ENCODE measurements at places on chromosomes 5 and 9.

DNA sequence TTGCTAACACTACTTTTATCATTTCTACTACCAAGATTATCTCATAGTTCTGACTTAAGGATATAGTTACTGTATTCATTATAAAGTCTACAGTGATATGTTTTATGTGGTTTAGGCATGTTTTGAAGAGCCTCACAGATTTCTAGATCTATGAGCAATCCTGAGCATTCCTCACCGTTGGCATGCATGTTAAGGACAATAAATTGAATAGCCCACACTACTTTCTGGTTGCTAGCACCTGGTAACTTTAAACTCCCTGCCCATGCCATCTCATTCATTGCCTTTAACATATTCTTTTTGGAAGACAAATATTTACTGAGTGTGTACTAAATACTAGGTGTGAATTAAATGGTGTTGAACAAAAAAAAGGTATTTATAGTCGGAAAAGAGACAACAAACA lies 868.1 kb upstream of the CDH9 start:
- peak; percentile 9 for DNase-seq

GRCh38 chr5:102663749-102664530 lies 91.2 kb upstream of the PAM start:
- DNase-seq, result peak; percentile 44

DNA sequence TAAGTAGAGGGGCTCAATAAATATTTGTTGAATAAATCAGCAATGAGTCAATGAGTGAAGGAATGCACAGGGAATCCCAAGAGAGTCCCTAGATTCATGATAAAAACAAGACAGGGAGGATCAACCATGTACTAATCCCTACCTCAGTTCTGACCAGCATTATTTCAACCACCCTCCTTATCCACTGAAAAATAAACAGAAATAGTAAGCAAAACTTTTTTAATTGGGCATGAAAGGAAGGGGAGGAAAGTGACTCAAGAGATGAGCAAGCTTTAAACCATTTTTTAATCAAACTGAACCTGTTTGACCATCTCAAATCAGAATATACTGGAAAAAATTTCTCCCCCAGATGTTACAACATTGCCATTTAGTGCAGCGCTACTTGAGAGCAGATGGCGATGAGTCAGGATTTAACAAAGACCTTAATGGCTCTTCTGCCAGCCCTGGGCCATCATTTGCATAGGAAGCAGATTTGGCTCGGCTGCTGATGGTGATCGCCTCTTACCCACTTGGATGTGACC lies 194.8 kb upstream of the SLC30A5 start:
- DNase-seq, result peak; percentile 87

DNA sequence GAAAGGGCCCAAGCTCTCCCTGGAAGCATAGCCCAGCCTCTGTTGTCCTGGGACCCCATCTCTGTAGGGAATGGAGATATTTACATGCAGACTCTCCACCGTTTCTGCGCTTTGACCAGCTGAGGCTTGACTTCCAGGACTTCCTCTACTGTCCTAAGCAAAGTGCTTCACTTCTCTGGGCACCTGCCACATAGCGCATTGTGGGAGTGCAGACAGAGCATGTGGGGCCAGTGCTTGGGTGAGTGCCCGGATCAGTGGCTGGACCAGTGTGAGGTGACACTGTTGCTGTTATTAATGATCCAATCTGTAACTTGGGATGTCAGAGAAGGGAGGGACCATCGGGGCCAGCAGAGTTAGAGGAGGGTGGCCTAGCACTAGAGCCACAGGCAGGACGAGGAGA lies 10.5 kb downstream of the CXCL14 start:
- no peak for DNase-seq

DNA sequence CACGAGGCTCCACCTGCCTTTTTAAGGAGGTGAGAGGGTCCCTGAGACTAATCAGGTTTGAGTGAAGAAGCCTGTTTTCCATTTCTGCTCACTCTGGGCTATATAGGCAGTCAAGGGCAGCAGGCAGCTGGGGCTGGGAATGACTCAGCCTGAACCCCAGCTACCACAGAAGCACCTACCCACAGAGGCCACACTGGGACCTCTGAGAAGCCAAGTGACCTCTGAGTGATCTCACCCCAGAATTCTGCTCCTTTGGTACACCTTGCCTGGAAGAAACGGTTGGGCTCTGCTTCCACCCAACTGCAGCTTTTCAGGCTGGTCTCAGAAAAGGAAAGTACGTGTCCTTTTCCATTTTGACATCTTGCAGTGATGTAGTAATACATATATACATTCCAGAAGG lies 6.8 kb downstream of the FAM219A start:
- peak; percentile 90 for DNase-seq

- DNase-seq, result peak; percentile 66
These were observed 71.2 kb upstream of the CNTLN start for GRCh38 chr9:17063535-17064135.

DNA sequence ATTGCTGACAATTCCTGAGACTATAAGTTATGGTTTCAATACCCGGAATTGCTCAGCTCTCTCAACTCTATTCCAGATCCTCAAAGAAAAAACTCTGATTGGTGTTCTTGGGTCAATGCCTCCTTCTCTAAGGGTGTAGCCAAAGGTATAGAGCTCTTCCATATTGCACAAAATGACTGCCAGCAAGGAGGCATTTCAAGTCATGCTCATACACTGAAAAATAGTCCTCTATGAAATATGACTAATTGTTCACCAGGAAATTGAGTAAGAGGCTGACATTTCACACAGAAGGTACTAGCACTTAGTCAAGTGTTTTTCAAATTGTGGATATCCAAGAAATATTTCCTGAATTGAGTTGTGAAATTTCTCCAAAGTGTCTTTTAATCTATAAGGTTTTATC lies 111.1 kb upstream of the KLF9 start:
- peak; percentile 18 for DNase-seq

DNA sequence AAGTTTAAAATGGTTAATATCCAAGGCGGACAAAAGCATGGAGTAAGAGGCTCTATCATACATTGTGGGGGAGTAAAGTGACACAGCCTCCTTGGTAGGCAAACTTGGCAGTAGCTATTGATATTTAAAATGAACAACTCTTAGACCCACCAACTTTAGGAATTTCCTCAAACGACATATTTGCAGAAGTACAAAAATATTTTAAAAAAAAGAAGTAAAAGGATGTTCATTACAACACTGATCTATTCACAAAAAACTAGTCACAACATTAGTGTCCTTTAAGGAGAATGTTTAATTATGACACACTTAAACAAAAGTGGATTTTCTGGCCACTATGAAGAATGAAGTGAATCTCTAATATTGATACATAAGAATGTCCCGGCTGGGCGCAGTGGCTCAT lies 1.7 kb downstream of the ALG2 start:
- DNase-seq, result no peak

- DNase-seq, result no peak
These were observed 362.6 kb downstream of the DNAH5 start for GRCh38 chr5:13581914-13582313.

- DNase-seq, result no peak
These were observed 107.2 kb downstream of the C5orf15 start for GRCh38 chr5:133861161-133861737.

GRCh38 chr9:129863059-129863690 lies 27.9 kb downstream of the USP20 start:
- DNase-seq, result peak; percentile 100

All from M059J (cell line).